ENCODE measurements at places on chromosomes 7 and 10.

GRCh38 chr10:32605787-32606186, 159.8 kb downstream of the CCDC7 start:
- no peak for DNase-seq

- DNase-seq: peak; percentile 67
Measured at GRCh38 chr10:95290461-95291364, at the start of gene PDLIM1. PDLIM1 (minus strand) TSS chr10:95291003; CDS start chr10:95290915, 88 bp downstream.

- no peak for DNase-seq
Measured at GRCh38 chr7:70582927-70583895, 548.7 kb upstream of the GALNT17 start.

DNA sequence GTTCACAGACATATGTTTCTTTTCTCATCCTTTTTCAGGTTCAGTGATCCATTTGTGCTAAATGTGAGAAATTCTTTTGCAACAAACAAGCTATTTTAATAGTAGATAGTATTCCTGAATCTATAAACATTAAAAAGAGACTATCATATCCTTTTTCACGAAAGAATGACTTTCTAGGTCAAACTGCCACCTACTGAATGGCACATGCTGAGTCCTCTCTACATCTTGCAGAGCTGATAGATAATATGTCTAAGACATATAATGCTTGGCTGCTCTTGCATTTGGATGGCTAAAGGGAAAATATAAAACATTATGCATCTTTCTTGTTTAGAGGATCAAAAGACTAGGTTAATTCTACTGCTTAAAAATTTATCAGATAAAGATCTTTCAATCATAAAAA, 114.1 kb upstream of the SLC26A5 start:
- DNase-seq: no peak

DNA sequence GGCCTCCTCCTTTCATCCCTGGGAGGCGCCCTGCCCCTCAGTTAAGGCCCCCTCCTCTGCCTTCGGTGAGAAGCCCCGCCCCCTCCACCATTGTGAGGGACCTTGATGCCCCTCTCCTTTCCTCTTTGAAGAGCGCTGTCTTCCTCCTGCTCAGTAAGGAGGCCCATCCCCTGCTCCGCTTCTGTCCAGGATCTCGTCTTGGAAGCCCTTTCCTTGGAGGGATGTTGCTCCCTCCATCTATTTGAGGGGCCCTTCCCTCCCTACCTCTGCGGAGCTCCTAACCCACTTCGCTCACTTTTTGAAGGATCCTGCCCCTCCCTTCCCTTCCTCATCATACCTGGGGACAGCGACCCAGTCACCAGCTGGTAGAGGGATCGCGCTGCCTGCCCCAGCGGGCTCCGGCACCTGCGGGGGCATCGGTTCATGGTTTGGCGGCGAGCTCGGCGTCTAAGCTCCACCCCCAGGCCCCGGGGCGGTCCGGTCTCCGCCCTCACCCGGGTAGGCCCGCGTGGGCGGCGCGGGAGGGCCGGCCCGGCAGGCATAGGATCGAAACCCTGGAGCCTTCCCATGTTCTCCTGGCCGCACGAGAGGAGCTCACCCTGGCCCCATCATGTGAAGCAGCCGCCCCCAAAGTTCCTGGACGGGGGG, 4.1 kb downstream of the KCNIP2 start:
- DNase-seq: peak; percentile 74

DNA sequence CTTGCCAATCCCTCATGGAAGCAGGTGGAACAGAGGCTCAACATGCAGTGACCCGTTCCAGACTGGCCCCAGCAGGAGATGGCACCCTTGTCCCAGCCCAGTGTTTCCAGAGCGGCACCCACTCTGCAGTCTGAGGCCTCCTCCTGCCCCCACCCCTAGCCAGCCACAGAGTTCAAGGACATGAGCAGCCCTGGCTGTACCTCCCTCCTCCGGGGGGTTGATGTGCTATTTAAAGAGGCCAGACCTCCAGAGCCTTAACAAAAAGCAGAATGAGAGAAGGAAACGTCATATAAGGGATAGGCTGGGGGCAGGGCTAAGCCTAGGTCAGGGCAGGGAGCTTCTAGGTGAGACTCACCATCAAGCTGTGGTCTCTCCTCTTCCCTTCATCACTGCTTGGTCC, 115.7 kb upstream of the NANOS1 start:
- DNase-seq: no peak

DNA sequence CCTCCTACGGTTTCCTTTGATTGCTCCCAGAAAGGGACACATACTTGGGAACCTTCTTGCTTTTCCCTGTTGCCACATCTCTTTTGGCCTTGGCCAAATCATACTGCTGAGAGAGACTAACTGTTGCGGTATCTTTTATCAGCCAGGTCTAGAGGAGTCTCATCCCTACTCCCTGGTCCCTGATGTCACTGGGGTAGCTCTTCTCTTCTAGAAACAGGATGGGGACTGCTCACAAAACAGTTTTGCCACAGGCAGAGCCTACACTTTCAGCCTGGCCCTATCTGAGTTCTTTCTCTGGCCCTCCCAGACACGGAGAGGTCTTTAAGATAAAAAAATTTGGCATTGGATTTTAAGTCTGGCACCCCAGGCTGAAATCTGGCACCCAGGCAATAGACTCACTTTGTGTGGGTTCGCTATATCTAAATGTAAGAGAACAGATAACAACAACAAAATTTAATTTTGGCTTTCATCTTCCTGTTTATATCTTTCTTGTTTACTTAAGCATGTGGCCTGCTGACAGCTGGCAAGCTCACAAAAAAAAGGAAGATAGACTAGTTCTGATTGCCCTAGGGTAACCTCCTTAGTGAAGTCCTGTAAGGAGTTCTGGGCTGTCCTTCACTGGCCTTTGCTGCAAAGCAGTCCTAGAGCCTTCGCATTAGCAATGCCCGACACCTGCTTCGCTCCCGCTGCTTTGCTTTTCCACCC, 228.3 kb upstream of the NPVF start:
- no peak for DNase-seq

GRCh38 chr7:1068619-1069018, 19.3 kb upstream of the GPER1 start:
- no peak for DNase-seq
